Activated CD4-positive, alpha-beta T cell treated with anti-CD3 and anti-CD28 coated beads, Interleukin-2, amount 10 ng/mL, durations not matched to agents 24 days and 14 days (primary cell): ENCODE measurements at places on chromosomes 5 and 9. TPM values are rescaled to one million over a fixed set of nuclear protein-coding genes. Genes with fewer than 3 reads are reported as not detected.
A peak's percentile ranks its signal among the peaks of the same experiment; 100 is the strongest.

DNA sequence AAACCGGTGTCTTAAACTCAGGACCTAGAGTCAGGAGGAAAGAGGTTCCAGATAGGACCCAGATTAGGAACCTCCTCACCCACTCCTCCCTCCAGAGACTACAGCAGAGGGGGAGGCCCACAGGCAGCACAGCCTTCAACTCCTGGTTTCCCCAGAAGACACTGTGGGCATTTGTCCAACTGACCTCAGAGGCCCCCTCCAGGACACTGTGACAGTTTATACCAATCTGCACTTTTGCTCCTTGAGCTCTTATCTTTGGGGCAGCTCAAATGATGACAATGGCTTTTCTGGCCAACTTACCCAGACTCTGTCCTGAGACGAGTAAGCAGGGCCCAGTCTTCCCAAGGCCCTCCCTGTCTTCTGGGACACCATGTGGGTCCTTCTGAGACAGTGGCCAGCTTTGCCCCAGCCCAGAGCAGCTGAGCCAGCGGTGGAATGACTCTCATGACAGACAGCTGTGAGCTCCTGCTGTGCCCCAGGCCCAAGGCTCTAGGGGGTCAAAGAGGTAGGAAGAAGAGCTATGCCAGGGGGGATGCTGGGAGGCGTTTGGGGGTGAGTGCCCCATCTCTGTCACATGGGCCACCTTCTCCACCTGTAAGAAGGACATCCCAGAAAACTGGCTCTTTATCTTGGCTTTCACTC lies 14.3 kb downstream of the OR2V2 start:
- peaks cover 35% of the 10 kb centered on the region for H3K4me1 ChIP-seq
- H3K36me3 ChIP-seq, result no peaks in the 10 kb centered on the region
- peak; percentile 63 for DNase-seq

GRCh38 chr9:133256136-133256461 lies 18.9 kb downstream of the ABO start:
- no peak overlapping the region for H3K4me3 ChIP-seq
- H3K36me3 ChIP-seq, result no peaks in the 10 kb centered on the region
- no peaks in the 10 kb centered on the region for H3K27me3 ChIP-seq
- DNase-seq, result no peak

DNA sequence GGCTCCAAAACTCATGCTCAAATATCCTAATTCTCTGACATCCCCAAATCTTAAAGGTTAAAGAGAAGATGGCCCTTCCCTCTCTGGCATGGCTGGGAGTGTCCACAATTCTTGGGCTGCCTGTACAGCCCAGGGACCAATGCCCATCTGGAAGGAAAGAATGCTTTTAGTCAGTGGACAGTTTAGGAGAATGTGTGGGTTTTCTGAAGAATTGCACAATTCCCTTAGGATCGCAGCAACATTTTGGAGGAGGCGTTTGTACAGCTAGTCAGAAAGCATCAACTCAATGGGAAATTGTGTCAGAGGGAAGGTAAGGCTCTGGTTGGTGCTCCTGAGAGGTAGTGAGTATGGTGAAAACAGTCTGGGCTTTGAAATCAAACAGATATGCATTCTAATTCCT lies 15.0 kb downstream of the FAM193B start:
- H3K36me3 ChIP-seq, result peaks cover 27% of the 10 kb centered on the region
- DNase-seq, result no peak
- no peaks in the 10 kb centered on the region for H3K27me3 ChIP-seq

GRCh38 chr9:130713286-130713960 lies 19.8 kb downstream of the EXOSC2 start:
- peaks cover 25% of the 10 kb centered on the region for H3K4me1 ChIP-seq
- no peaks in the 10 kb centered on the region for H3K27me3 ChIP-seq
- peak; percentile 70 for DNase-seq

The FGF1 gene
- not detected in 2 replicates for total RNA-seq

The CDH9 gene
- not detected in 2 replicates for total RNA-seq

The ATG10 gene
- 5.8 and 5.9 TPM in 2 replicates for total RNA-seq
